ENCODE measurements at places on chromosomes 5 and 9. TPM values are rescaled to one million over a fixed set of nuclear protein-coding genes. Genes with fewer than 3 reads are reported as not detected.

Gene SLC46A2
- total RNA-seq = not detected

Gene OR1Q1
- not detected for total RNA-seq

Gene CCDC192
- not detected for total RNA-seq

DNA sequence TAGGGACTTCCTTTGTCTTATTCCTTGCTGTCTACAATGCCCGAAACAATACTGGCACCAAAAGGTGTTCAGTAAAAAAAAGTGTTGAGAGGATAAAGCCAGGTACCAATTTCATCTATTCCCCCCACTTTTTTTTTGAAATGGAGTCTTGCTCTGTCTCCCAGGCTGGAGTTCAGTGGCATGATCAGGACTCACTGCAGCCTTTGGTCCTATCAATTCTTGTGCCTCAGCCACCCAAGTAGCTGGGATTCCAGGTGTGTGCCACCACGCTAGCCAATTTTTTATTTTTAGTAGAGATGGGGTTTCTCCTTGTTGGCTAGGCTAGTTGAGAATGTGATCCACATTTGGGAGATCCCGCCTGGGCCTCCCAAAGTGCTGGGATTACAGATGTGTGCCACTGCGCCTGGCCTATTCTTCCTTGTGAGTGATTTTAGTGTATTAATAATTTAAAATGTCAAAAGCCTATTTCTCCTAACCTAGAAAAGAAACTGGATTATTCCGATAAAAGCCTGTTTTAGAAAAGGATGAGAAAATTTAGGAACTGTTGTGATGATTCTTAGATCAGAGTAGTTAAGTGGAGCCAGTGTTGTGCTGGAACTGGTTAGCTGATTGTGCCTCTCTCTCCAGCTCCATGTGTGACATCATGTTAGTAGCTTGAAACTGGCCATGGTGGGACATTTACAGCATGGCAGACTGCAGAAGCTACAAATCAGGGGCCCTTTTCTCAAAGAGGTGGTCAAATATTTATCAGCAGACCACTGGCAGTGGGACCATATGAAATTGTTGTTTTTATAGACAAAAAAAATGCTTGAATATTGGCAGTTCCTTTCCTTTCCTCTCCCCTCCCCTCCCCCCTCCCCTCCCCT, 14.3 kb downstream of the CDC42SE2 start:
- no peaks in the 10 kb centered on the region for H3K27me3 ChIP-seq
- H3K27ac ChIP-seq = no peak overlapping the region
- DNase-seq = no peak
- no peaks in the 10 kb centered on the region for H3K36me3 ChIP-seq

GRCh38 chr9:34777666-34778065, 67.7 kb upstream of the CCL21 start:
- no peak for DNase-seq
- H3K4me1 ChIP-seq = no peaks in the 10 kb centered on the region
- peaks cover 4% of the 10 kb centered on the region for H3K27me3 ChIP-seq
- no peak overlapping the region for H3K4me3 ChIP-seq
- H3K36me3 ChIP-seq = no peaks in the 10 kb centered on the region

DNA sequence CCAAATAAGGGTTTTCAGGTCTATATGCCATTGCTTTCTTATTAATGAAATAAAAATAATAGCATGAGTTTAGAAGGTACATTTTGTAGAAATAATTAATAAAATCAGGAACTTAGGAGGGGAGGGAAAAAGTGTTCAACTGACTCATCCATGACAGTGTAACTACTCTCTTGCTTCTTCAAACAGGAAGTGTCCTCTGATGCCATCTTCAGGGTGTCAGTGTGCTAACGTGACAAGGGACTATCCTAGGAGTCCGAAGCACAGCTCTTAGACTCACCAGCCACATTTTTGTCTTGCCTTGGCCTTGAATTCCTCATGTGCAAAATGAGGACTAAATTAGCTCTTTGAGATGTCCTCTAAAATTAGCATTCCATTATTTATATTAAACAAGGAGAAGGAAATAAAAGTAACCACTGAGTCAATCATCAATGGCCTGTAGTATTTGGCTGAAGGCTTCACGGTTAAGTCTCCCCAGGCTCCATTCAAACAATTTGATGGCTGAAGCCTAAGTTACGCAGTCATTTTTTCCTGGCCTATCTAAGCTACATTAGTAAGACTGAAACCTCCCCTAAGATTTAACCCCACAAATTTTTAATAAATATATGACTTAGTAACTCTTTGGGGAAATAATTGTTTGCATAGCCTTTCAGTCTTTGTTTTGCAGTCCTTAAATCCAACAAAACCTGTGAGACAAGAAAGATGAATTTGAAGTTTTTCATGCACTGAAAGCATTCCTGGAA, 151.1 kb downstream of the ARL15 start:
- H3K27me3 ChIP-seq = no peaks in the 10 kb centered on the region
- H3K36me3 ChIP-seq = no peaks in the 10 kb centered on the region
- H3K4me1 ChIP-seq = no peaks in the 10 kb centered on the region

GRCh38 chr5:116813356-116813755, 238.7 kb upstream of the SEMA6A start:
- DNase-seq = no peak
- H3K4me1 ChIP-seq = no peaks in the 10 kb centered on the region
- no peak overlapping the region for H3K4me3 ChIP-seq
- H3K27ac ChIP-seq = no peak overlapping the region
- H3K27me3 ChIP-seq = no peaks in the 10 kb centered on the region

- no peaks in the 10 kb centered on the region for H3K4me1 ChIP-seq
- H3K27ac ChIP-seq = no peak overlapping the region
- no peak for DNase-seq
- no peaks in the 10 kb centered on the region for H3K36me3 ChIP-seq
These were observed 66.2 kb downstream of the SMC5 start for GRCh38 chr9:70324963-70325362.

DNA sequence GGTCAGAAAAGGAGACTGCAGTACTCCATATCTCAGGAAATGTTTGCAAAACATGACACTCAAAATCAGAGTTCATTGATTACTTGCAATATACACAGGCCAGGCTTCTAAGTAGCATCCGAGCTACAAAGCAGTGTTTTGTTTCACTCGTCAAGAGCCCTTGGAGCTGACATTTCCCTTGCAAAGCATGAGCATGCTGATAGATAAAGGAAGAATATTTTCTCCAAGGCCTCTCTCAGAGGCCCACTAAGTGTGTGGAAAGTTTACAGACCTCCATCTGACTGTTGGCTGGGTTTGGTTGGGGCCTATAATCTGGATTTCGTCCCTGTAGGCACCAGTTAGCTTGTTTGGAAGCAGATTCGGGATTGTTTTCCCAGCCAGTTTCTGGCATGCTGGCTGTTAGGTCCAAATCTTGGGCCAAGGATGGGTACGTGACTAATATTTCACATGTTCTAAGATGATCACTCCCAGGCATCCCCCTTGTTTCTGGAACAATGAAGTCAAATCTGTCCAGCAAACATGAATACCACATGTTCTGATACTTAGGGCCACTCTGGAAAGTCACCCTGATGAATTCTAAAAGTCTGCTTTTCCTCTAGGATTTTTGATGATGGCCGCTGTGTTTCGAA, 161.3 kb downstream of the RFK start:
- no peak overlapping the region for H3K4me3 ChIP-seq
- DNase-seq = no peak
- H3K27me3 ChIP-seq = no peaks in the 10 kb centered on the region
- H3K36me3 ChIP-seq = no peaks in the 10 kb centered on the region
- H3K27ac ChIP-seq = no peak overlapping the region

- H3K36me3 ChIP-seq = no peaks in the 10 kb centered on the region
- no peak overlapping the region for H3K4me3 ChIP-seq
- H3K27ac ChIP-seq = no peak overlapping the region
- H3K4me1 ChIP-seq = peaks cover 9% of the 10 kb centered on the region
These were observed 133.4 kb downstream of the OLFM1 start for GRCh38 chr9:135220601-135221575.

- DNase-seq = no peak
- no peaks in the 10 kb centered on the region for H3K27me3 ChIP-seq
- H3K4me3 ChIP-seq = no peak overlapping the region
These were observed 188.1 kb upstream of the PTGER4 start for GRCh38 chr5:40491644-40492043.

DNA sequence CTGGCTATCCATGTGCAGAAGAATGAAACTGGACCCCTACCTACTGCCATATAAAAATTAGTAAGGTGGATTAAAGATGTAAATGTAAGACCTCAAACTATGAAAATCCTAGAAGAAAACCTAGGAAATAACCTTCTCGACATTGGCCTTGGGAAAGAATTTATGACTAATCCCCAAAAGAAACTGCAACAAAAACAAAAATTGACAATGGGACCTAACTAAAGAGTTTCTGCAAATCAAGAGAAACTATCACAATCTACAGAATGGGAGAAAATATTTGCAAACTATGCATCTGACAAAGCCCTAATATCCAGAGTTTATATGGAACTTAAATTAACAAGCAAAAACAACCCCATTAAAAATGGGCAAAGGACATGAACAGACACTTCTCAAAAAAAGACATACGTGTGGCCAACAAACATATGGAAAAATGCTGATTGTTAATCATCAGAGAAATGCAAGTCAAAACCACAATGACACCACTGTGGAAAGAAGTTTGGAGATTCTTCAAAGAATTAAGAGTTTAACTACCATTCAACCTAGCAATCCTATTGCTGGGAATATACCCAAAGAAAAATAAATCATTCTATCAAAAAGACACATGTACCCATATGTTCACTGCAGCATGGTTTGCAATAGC, 98.5 kb downstream of the NR3C1 start:
- H3K4me3 ChIP-seq = no peak overlapping the region
- H3K36me3 ChIP-seq = no peaks in the 10 kb centered on the region
- H3K27me3 ChIP-seq = no peaks in the 10 kb centered on the region
- DNase-seq = no peak
- H3K4me1 ChIP-seq = no peaks in the 10 kb centered on the region

DNA sequence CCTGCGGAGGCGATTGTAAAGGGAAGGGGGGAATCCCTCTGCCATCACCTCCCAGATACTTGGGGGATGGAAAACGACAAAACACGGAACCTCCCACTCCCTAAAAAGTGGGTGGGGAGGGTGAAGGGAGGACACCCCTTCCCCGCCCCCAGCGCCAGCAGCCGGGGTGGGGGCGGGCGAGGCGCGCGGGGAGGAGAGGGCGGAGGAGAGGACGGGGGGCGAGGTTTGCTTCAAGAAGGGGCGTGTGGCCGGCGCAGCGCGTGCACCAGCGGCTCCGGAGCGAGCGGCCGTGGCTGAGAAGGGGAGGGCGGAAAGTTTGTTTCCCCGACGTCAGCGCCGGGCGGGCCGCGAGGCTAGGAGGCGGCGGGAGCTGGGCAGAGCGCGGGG, at the start of gene PRRX2:
TSS of gene PRRX2 (plus strand) at position 259 of the 387 bp plus-strand sequence. CDS start 221 bp downstream, outside the sequence.
- no peaks in the 10 kb centered on the region for H3K36me3 ChIP-seq
- H3K4me3 ChIP-seq = peak within 1 kb of the TSS; percentile 42
- H3K4me1 ChIP-seq = peaks cover 12% of the 10 kb centered on the region
- peaks cover 43% of the 10 kb centered on the region for H3K27me3 ChIP-seq
- DNase-seq = peak; percentile 77

Gene KDM4C
- total RNA-seq = 27.3 TPM

- H3K4me3 ChIP-seq = no peak overlapping the region
- no peak overlapping the region for H3K27ac ChIP-seq
- H3K4me1 ChIP-seq = no peaks in the 10 kb centered on the region
- H3K27me3 ChIP-seq = no peaks in the 10 kb centered on the region
- no peaks in the 10 kb centered on the region for H3K36me3 ChIP-seq
These were observed 124.4 kb upstream of the NMUR2 start for GRCh38 chr5:152529440-152529839.

DNA sequence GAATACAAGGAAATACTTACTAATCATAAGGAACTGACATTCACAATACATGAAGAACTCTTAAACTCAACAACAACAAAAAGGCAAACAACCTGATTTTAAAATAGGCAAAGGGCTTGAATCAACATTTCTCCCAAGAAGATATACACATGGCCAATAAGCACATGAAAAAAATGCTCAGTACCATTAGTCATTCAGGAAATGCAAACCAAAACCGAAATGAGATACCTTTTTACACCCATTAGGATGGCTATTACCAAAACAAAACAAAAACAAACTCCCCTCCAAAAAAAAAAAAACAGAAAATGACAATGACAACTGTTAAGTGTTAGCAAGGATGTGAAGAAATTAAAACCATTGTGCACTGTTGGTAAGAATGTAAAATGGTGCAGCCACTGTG, 104.1 kb upstream of the ZNF462 start:
- no peak for DNase-seq
- H3K4me3 ChIP-seq = no peak overlapping the region
- H3K4me1 ChIP-seq = peaks cover 19% of the 10 kb centered on the region
- no peaks in the 10 kb centered on the region for H3K36me3 ChIP-seq
- H3K27ac ChIP-seq = no peak overlapping the region

Gene PPP3R2
- total RNA-seq = not detected

- H3K4me1 ChIP-seq = no peaks in the 10 kb centered on the region
- H3K27me3 ChIP-seq = no peaks in the 10 kb centered on the region
- H3K4me3 ChIP-seq = no peak overlapping the region
- no peak for DNase-seq
- no peak overlapping the region for H3K27ac ChIP-seq
These were observed 33.0 kb downstream of the EGFLAM start for GRCh38 chr5:38291355-38291754.

- no peaks in the 10 kb centered on the region for H3K27me3 ChIP-seq
- no peak for DNase-seq
- no peak overlapping the region for H3K4me3 ChIP-seq
- no peaks in the 10 kb centered on the region for H3K4me1 ChIP-seq
These were observed 668.7 kb upstream of the FTMT start for GRCh38 chr5:121182788-121183490.

Gene OGN
- total RNA-seq = 43.5 TPM

DNA sequence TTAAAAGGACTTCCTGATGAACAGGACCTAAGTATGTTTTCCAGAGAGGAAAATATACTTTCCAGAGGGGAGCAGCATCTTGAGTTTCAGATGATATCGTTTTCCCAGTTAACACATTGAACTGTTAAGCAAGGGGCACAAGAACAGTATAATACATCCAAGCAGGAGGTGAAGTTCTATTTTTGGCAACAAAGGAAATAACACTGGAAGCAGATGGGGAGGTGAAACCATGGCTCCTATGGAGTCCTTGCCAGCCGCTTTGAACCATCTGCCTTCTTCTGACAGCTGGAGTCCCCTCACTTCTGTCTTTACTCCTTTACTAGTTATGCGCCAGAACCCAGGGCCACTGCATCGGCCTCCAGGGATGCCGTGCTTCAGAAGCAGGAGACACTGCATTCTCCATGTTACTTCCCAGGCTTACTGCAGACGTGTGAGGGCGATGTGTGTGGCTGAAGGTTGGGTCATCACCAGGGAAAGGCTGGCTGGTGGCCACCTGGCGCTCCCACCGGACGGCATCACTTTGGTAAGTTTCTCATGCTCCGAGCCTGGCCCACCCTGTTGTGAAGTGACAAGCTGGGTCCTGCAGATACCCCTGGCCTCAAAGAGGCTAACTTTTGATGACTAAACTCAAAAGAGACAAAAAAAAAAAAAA, 77.8 kb downstream of the TTLL11 start:
- H3K4me1 ChIP-seq = no peaks in the 10 kb centered on the region
- H3K4me3 ChIP-seq = no peak overlapping the region
- no peaks in the 10 kb centered on the region for H3K27me3 ChIP-seq
- H3K36me3 ChIP-seq = no peaks in the 10 kb centered on the region
- no peak overlapping the region for H3K27ac ChIP-seq
- DNase-seq = no peak
